ENCODE measurements at places on chromosomes 3 and 15. TPM values are rescaled to one million over a fixed set of nuclear protein-coding genes. Genes with fewer than 3 reads are reported as not detected.

Gene TRAT1
- not detected for total RNA-seq

DNA sequence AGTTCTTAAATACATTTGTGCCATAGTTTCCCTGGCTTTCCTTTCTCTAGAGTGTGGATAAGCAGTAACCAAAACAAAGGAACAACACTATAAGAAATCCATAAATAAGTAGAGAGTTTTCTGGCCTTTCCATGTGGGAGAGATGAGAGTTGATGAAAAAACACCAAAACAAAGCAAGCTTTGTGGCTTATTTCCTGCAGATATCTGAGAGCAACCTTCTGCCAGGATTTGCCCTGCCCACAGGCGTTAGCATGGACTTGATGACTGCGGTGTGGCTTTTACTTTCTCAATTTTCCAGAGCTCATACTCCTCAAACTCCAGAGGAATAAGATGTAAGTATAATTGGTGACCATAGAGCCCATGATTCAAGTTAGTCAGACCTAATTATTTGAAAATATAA, 194.9 kb downstream of the RAP2B start:
- no peak for DNase-seq

Gene KY
- total RNA-seq = not detected

Gene MESP2
- 0.66 TPM for total RNA-seq

DNA sequence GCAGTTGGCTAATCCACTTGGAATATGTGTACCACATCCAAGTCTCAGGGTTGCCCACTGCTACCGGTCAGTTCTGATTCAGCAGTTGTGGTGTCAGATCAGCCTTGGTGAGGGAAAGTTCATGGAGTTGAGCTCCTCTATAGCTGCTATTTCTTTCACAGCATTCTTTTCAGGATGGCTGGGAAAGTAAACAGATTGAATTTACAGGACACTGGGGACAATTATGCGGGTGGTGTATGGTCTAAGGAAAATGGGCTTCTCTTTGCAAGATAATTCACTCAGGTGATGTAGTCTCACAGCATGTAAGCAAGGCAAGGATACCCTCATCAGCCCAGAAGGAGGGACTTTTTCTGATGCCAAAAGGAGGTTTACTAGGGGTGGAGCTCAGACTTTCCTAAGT, 249.9 kb downstream of the DOCK3 start:
- DNase-seq = no peak

Gene IREB2
- 86.0 TPM for total RNA-seq

DNA sequence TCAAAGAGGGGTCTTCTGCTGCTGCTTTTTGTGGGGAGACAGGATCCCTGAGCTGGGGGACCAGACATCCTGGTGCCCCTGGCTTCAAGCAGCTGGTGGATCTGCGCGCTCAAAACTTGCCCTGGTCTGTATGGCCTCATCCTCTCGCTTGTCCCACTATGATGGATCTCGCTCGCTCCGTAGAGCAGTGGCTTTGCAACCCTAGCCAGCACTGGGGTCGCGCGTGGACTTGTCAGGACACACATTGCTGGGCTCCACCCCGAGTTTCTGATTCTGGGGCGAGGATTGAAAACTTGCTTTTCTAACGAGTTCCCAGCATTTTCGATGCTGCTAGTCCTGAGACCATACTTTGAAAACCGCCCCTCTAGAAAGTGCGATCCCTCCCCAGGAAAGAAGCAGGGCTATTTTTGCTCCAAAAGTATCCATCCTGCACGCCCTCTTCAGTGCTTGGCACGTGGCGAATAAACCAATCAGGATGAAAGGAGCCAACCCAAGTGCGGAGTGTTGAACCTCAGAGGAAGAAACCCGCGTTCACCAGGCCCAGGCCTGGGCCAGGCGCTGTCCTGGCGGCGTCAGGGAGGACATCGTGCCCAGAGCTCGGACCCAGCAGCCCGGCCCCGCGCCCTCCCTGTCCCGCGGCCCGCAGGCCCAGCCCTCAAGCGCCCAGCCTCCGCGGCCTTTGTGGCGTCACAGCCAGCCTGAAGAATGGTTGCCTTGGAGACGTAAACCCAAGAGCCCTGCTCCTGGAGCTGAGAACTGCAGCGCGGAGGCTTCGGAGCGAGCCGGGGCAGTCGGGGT, at the start of gene CFAP100:
Gene CFAP100 (plus strand): TSS at position 731 of the 798 bp plus-strand sequence. CDS start 1,092 bp downstream, outside the sequence.
- DNase-seq = peak; percentile 80

GRCh38 chr15:27722102-27722501, 377.0 kb downstream of the OCA2 start:
- DNase-seq = no peak

DNA sequence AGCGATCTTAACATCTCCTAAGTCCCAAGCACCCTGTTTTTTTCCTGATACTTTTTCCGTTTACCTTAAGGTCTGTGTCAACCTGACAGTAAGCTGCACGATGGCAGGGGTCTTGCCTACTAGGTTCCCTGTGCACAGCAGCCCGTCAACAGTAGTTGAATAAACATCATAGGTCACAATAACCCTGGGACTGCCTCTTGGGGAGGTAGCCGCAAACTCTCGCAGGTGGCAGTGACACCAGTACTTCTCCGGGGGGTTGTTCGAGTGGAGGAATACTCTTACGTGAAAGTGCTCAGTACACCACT, 365 bp upstream of the PDCD6IP start:
- no peak for DNase-seq

Gene DPPA2
- 15.0 TPM for total RNA-seq

- DNase-seq = no peak
Observed at GRCh38 chr15:56763141-56763895, 30.0 kb upstream of the ZNF280D start.

GRCh38 chr3:151436675-151437446, 24.0 kb downstream of the IGSF10 start:
- DNase-seq = no peak

- no peak for DNase-seq
Observed at GRCh38 chr3:81393251-81393650, 368.2 kb downstream of the GBE1 start.

DNA sequence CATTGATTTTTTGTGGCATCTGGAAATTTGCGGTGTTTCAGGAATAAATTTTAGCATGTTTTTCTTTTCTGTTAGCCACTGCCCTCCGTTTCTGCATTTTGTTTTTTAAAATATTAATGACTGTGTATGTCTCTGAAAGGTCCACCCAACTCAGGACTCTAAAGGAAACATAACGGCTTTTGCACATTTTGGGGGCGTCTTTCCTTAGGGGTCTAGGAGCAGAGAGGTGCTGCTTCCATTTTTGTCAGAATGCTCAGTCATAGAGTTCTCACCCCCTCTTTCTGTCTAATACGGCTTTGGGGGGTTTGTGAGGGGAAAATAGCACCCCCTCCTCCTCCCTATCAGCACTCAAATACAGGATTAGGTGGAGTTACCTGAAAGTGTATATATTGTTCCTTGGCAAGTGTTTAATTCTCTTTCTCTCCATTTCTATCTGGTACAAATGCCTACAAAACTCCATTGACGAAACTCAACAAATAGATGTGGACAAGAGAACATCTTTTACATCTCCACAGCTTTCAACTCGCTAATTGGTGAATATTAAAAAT, 219.4 kb downstream of the MEIS2 start:
- no peak for DNase-seq

DNA sequence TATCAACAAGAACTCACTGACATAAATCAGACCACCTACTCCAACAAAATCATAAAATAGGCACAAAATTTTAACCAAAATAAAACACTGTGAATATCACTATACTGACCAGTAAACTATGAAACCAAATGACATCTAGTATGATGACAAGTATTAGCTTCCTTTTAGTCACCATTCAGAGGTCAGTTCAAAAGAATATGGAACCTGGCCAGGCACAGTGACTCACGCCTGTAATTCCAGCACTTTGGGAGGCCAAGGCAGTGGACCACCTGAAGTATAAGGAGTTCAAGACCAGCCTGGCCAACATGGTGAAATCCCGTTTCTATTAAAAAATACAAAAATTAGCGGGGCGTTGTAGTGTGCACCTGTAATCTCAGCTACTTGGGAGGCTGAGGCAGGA, 65.8 kb downstream of the SMARCC1 start:
- DNase-seq = no peak

GRCh38 chr3:171711461-171712170, 98.7 kb downstream of the PLD1 start:
- DNase-seq = no peak

Gene RAB6B
- total RNA-seq = 14.9 TPM

GRCh38 chr3:28699283-28699682, 350.7 kb upstream of the AZI2 start:
- DNase-seq = no peak

Gene ATP13A4
- 0.20 TPM for total RNA-seq

Gene TM4SF18
- 2.2 TPM for total RNA-seq

GRCh38 chr3:15929944-15930571, 132.3 kb upstream of the ANKRD28 start:
- DNase-seq = no peak

DNA sequence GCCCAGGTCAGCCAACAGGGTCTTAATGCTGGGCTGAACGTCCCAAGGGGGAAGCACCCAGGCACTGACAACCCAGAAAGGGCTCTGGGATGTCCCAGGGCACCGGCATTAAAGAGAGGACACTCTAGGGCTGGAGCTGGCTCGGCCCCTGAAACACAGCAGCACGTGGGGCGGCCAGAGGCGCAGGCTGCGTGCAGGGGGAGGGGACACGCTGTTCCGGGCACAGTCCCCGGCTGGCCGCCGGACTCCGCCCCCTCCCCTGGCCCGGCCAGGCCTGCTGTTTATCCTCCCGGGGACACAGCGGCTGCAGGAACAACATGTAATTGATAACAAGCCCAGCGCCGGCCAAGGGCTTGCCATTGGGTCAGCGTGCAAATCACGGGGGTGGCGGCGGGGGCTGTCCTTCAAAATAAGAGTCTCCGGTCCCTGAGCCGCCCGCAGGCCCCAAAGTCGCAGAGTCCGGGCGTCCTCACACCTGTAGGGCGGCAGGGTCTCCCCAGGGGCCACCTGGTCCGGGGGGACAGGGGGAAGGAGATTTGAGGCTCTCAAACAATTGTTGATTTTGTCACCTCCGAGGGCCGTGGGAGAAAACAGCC, 1.3 kb downstream of the KLF15 start:
- peak; percentile 89 for DNase-seq

DNA sequence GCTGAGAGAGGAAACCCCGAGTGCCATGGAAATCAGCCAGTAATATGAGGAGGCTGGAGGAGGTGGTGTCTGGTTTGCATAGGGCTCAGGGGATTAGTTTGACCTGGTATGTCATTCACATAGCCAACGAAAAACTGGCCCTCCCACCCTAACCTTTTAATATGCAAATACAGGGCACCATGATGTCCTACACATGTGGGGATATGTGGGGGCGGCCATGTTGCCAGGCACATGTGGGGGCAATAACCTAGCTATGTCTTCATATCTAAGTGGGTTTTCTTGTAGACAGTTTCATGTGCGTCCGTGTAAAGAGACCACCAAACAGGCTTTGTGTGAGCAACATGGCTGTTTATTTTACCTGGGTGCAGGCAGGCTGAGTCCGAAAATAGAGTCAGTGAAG, 110.1 kb downstream of the MOBP start:
- DNase-seq = peak; percentile 30

DNA sequence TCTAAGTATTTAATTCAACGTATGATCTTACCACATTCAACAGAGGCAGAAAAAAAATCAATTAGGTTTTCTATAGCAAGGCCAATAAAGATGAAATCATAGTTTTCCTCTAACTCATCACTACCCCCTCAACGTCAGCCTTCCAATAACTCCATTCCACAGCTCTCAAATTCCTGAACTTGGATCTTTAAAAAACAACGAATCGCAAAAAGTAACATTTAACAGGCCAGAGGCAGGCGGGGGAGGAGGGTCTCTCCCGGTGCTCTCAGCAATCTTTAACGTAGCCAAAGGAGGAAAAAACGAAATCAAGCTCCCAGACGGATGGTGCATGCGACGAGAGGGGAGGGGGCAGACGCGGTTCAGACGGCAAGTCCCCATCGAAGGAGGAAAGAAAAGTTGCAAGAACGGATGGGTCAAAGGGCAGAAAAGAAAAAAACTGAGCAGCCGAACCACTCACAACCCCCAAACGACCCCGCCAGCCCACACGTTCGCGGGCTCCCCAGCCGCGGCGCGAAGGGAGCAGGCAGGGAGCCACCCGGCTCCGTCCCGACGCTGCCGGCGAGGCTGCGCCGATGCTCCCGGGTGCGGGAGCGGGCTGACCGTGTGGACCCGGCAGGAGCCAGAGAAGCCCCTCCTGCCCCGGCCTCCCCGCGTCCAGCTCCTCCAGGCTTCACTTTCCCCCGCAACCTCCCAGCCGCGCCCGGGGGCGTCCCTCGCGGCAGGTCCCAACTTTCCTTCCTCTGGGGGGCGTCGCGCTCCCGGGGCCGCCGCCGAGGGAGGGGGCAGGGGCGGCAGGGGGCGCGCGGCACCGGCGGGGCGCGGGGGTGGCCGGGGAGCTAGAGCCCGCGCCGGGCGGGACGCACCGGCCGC, 703 bp downstream of the PEAK1 start:
- peak; percentile 60 for DNase-seq

DNA sequence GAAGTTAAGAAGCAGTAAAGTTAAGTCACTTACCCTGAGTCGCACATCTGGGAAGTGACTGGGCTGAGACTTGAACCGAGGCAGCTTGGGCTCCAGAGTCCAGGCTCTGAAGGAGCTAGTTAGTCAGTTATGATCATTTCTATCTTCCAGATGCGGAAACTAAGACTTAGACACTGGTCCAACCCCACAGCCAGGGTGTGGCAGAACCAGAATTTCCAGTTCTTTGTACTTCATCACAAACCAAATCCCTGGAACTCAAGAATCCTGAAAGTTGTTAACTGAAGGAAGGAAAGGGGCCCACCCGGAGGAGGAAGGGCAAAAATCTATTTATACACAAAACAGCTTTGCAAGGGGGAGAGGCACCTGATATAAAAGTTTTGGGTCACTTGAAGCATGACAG, 389.9 kb downstream of the SHQ1 start:
- DNase-seq = no peak

Gene NAA50
- 170 TPM for total RNA-seq

DNA sequence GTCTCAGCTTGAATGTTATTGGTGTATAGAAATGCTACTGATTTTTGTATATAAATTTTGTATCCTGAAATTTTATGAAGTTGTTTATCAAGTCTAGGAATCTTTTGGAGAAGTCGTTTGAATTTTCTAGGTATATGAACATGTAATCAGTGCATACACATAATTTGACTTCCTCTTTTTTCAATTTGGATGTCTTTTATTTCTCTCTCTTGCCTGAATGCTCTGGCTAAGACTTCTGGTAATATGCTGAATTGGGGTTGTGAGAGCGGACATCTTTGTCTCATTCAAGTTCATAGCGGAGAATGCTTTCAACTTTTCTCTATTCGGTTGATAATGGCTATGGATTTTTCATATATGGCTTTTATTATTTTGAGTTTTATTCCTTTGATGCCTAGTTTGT, 100.9 kb upstream of the MCTP2 start:
- DNase-seq = no peak

Gene ERICH6
- total RNA-seq = not detected

DNA sequence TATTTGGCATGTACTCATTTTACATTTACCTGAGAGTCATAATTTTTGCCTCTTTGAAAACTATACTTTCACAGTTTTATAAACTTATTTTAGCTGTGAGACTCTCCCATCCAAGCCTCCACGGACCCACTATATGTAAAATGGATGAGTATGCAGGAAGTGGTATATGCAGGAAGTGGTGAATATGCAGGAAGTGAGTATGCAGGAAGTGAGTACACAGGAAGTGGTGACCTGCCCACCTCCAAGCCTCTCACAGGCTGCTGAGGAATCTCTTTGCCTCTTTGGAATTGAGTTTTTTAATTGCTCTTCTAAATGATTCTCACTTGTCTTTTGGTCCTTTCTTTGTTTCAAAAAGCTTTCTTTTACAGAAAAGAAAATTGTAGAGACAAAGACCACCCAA, 85.2 kb downstream of the KBTBD8 start:
- DNase-seq = no peak

Gene LRRC3B
- 3.0 TPM for total RNA-seq

GRCh38 chr3:38018296-38019266, 10.9 kb downstream of the PLCD1 start:
- no peak for DNase-seq

Gene GATM
- total RNA-seq = 10.1 TPM

- no peak for DNase-seq
Observed at GRCh38 chr3:156341831-156342416, 213.0 kb downstream of the SSR3 start.
